Renal cortex interstitium (tissue), 15 donors: ENCODE measurements at places on chromosomes 5 and 9.

DNA sequence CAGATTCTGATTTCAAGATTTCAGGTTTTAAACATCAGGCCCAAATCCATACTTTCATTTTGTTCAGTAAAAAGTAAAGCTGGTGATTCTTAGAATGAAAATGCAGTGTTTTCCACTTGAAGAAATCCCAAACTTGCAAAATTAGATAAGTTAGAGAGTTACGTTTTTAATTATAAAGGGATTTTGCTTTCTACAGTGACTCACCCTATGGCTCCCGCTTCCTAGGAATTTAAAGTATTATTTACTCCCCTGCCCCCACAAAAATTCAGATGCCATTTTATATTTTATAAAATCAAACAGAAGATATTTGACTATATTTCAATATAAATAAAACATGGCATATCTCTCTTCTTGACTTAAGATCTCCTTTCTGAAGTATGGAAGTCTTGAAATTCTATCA, 402.9 kb downstream of the ZSWIM6 start:
- DNase-seq, result no peak

GRCh38 chr5:37494756-37495155, 115.6 kb downstream of the WDR70 start:
- DNase-seq, result no peak

DNA sequence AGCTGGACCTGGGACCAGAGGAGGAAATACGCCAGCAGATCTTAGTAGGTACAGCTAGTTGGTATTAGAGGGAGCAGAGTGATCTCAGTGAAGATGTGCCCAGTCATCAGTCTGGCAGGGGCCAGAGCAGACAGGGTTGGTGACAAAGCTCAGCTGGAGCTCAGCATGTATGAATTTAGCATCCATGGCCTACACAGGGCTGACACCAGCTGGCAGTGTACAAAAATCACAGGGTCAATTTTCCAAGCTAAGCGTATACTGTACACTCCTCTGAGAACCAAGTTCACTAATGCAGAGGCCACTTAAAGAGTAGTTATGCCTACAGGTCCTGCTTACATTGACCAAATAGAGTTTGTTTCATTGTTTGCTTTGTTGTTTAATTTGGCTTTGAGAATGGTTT, 146.6 kb downstream of the SLC24A2 start:
- DNase-seq, result no peak

- no peak for DNase-seq
These were observed 4.7 kb downstream of the SPOUT1 start for GRCh38 chr9:128824911-128825310.
